ENCODE measurements at places on chromosomes 6 and 20.

DNA sequence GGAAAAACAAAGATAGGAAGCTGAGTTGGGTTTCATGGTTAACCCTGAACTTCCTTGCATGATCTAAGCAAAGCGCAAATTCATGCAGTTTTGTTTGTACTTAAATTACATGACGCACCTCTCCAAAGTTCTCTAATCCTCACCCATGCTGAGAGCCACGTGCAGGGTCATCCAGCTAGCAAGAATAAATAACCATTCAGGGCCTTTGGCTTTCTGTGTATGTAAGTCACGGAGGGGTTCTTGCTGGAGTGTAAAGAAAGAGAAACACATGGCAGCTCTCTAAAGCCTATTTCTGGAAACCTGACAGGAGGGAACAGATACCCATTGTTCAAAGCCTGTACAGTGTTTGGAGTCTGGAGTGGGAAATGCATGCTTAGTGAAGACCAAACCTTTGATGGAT is 171.7 kb upstream of the CCN2 start:
- no peak for DNase-seq

DNA sequence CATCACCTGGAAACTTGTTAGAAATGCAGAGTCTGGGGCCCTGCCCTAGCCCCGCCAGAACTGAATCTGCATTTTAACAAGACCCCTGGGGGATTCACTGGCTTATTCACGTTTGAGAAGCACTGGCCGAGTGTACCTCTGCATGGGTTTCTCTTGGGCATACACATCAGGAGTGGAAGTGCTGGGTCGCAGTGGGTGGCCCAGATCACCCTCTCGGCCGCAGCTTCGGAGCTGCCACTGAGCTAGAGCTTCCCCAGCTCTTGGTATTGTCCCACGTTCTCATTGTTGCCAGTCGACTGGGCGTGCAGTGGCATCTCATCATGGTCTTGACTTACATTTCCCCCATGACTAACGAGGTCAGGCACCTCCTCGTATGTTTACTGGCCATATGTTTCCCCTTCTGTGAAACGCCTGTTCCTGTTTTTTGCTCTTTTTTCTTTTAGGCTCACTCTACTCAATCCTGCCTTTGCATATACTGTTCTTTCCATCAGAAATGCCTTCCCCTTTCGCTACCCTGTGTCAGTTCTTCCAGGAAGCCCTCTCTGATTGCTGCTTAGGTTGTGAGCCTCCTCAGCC is 3.0 kb upstream of the DLGAP4 start:
- no peak for DNase-seq

DNA sequence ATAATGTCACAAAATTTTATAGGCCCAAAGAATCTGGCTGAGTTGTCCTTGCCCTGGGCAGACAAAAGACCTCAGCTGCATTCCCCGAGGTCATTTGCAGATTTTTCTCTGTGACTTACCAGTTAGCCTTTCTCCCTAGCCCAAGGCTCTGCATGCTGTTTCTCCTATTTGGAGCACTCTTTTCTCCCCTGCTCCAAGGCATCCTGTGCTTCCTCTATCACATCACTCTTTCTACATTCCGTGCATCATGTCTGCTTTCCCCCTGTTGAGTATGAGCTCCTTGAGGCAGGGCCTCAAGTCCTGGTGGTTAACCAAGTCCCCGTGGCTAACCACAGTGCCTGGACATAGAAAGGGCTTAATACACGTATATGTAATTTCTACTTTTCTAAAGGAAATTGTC is 593 bp upstream of the GSTA3 start:
- DNase-seq = no peak

- DNase-seq = peak; percentile 27
Measured at GRCh38 chr20:17570347-17571152, 675 bp downstream of the DSTN start.

DNA sequence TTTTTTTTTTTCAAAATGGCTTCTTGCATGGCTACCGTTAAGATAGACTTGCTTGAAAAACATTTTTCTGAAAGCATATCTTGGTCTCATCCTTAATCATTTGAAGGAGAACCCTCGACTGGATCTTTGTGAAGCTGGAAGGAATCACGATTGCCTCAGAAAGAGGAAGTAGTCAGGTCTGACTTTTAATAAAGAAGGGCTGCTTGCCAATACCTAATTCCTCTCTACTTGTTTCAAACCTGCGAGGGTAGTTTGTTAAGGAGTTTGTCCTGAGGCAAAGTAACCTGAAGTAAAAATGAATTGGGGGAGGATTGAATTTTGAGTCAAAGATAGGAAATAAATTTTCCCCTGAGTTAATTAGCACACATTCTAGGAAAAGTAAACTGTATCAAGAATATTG is 288.1 kb upstream of the MAP3K7 start:
- DNase-seq = no peak

- no peak for DNase-seq
Measured at GRCh38 chr20:9402546-9402945, 111.8 kb upstream of the LAMP5 start.

DNA sequence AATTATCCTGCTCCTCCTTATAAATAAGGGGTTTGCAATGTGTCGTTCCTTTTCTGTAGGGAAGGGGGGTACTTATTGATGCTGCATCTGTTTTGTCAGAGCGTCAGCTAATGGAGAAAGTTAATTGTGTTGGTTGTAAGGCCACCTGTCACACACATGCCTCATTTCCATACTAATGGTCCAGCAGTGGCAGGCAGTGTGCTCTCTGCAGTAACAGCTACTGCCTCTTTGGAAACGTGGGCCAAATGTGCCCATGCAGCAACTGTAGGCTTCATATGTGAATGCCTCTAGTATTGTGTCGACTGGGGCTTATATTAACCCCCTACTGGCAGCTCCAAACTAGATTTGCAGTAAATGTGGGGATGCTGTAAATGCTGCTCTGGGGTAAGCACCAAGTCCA is 56.3 kb upstream of the OLIG3 start:
- DNase-seq = no peak

DNA sequence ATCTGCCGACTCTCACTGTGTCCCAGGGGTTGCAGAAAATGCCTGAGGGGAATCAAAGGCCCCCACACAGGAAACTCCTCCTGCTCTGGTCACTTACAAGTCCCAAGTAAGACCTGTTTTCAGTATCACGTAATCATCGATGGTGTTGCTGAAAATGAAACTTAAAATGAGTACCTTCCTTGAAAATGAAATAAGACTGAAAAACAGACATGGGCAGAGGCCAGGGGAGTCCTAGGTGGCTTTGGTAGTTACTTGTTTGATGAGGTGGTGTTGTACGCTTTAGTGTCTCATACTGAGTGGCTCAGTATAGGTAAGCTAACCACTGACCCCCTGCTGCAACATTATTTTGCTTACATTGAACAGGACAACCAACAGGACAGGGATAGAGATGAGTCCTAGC is 43.0 kb upstream of the SYNCRIP start:
- no peak for DNase-seq

- DNase-seq = no peak
Measured at GRCh38 chr6:158050955-158051354, 69.3 kb downstream of the SYNJ2 start.

GRCh38 chr6:122042380-122042779 is 357.1 kb upstream of the HSF2 start:
- no peak for DNase-seq

- no peak for DNase-seq
Measured at GRCh38 chr20:53369871-53370270, 223.8 kb downstream of the ZNF217 start.

GRCh38 chr6:43412541-43412940 is 14.8 kb upstream of the ABCC10 start:
- no peak for DNase-seq

DNA sequence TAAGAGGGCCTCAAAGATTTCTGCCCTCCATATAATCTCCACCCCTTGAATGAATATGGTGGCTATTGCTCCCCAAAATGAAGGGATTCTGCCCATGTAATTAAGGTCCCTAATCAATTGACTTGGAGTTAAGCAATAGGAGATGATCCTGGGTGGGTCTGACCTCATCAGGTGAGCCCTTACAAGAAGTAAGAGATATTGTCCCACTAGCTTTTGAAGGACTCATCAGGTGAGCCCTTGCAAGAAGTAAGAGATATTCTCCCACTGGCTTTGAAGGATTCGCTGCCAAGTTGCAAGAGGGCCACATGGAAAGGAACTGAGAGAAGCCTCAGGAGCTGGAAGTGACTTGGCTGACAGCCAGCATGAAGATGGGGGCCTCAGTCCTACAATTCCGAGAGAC is 103.4 kb downstream of the BMP7 start:
- no peak for DNase-seq

DNA sequence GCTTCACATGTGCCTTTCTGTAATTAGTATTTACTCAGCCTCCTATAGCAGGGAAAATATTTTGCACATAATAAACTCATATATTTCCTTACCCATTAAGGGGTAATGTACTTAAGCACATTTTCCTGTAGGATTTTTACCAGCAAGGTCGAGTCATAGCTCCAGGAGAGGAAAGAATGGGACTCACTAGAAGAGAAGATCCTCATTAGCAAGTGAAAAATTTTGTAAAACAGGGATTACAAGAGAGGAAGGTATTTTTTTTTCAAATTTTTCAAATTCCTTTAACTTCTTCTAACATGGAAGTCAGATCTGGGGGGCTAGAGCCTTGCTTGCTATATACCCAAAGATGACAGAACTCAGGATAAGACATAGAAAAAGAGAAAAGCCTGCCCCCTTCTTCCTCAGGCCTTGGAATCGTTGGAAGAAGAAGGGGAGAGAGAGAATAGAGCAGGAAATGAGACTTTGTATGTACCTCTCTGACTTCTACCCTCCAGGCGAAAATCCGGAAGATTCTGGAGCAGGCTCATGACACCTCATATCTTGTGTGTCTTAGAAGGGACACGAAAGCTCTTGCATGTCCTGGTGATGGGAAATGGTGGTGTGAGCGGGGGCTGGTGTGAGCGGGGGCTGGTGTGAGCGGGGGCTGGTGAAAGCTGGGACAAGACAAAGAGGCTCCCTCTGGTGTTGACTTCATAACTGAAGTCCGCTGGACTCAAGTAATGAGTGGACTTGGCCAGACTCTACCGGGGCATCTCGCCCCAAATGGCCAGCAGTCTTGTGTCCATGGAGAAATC is 256.9 kb upstream of the PLCB4 start:
- no peak for DNase-seq

- DNase-seq = no peak
Measured at GRCh38 chr20:10658876-10659632, 14.7 kb downstream of the JAG1 start.

DNA sequence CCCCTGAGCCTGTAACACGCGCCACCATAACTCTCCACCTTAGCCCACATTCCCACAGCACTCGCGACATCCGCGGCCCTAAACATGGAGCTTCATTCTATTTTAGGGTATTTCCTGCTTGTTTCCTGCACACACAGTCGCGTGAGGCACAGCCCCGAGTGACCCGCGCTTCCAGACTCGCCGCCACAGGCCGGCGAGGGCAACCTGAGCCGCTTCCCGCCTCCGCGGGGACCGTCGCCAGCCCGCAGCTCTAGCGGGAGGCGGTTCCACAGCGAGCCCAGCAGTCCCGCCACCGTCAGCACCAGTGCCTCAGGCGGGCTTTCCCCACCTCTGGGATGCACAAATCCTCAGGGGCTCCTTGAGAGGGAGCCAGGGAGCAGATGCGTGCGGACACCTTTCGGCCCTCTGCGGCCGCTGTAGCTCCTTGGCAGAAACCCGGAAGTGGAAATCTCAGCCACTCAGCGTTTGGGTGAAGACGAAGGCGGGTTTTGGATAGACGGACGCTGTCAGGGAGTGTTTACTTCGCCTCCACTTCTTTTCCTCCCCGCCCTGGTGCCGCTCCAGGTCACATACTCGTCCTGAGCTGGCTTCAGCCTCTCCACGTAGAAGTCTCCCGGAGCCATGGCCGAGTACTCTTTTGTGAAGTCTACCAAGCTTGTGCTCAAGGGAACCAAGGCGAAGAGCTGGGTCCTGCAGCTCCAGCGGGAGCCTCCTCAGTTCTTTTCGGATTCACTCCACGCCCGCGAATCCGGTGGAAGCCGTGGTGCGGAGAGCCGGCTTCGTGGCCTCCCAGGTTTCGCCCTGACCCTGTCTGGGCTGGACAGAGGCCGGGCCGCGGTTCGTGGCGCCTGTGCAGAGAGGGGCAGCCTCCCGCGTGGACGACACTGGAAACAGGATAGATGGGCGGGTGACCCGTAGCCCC is 2177.4 kb upstream of the DEFB115 start:
- DNase-seq = no peak

DNA sequence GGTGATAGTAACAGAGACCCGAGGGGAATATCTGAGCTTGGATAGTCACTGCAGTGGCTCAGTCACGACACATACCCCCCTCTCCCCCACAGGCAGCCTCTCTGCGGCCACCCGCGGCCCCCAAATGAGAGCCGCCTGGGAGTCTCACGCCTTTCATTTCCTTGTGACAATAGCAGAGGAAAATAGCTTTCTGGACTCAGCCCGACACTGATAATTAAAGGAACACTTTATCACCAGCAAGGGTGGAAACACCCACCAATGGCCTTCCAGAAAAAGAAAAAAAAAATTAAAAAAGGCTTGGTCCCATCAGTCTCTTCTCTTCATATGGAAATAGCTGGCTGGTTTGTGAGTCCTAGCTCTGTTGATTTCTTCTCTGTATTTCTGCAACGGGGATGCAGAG is 35.1 kb upstream of the KCNG1 start:
- DNase-seq = no peak

GRCh38 chr20:32541323-32542258 is 43.5 kb downstream of the NOL4L start:
- DNase-seq = no peak

DNA sequence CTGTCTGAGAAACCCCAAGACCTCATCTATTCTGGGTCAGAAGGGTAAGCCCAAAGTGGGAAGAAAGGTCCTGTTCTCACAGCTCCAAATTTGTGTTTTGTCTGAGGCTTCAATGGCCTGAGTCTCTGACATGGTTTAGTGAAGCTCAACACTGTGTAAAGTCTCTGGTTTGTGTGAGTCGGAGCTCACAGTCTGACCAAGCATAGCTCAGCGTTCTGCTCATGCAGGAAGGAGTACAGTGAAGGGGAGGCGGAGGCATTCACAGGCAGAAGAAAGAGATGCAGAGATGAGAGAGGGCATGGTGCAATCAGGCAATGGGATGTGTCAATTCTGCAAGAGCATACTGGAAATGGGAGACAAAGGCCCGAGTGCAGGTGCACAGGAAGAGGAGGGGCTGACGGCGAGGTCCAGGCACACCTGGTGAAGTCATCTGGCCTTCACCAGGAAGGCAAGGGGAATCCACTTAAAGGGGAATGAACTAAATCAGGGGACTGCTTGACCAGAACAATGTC is 463.0 kb upstream of the AGPAT4 start:
- DNase-seq = no peak

DNA sequence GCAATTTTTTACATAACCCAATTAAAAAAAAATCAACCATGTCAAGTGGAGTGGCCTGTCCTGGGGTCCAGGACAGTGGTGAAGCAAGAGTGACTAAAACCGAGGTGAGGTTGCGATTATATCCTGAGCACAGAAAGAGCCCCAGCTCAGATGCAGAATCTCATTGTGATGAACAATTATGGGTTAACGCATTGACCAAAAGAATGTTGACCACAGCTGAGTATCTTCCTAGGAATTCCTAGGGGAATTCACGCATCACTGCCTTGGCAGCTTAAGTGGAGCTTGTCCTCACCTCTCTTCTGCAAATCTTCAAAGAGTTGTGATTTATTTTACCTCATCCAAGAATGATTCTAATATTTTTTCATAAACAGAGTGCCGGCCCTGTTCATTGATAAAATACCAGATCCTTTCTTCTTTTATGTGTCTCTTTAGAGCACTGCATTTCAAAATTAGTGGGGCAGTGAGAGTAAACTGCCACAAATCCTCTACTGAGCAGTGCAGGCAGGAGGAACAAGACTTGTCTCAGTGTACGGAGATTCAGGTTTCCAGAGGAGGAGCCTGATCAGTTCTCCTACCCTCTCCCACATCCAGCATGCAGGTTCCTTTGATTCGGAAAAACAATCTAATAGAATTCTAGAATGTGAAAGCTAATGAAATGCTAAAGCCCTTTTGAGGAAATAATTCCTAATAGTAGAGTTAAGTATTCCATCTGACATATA is 60.1 kb upstream of the ZNF184 start:
- no peak for DNase-seq
